ENCODE measurements at places on chromosomes 2 and 18. TPM values are rescaled to one million over a fixed set of nuclear protein-coding genes. Genes with fewer than 3 reads are reported as not detected.

GRCh38 chr2:240960309-240960970, 38.0 kb upstream of the SNED1 start:
- no peak for DNase-seq

DNA sequence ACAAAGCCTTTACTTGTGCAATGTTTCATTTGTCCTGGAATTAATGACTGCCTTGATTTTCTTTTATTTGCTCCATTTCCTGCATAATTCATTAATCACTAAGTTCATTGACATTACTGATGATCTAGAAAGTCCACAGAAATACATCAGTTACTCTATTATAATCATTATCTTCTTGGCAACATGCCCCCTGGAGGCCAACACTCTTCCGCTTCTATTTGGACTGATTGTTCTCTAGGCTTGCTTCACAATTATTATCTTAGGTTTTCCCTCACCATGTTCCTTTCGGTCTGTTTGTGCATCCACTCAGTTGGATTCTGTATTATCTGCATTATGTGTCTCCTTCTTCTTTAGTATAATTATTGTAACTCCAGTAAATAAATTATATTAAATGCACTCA, 461.0 kb upstream of the CDH2 start:
- no peak for DNase-seq

DNA sequence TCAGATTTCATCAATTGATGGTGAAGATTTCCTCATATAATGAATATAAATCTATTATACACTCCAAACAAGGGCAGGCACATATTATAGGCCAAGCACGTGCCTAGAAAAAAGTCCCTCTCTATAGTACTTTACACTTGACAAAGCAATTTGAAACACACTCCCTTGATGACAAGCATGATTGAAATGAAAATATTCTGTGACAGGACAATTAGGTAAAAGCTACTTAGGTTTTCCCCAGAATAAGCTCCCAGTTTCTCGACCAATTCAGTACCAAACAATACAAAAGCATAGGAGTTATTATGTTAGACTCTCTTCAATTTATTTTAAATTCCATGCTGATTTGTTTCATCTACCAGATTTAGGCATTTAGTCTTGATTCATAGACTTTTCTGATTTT, 47.7 kb downstream of the CCDC68 start:
- DNase-seq = no peak

The STPG4 gene
- 0.14 TPM for polyA plus RNA-seq

The SH3RF3 gene
- polyA plus RNA-seq = 5.7 TPM

GRCh38 chr2:224165901-224166319, 126.8 kb upstream of the SERPINE2 start:
- DNase-seq = no peak

Data from AG04450 (cell line).